ENCODE measurements at places on chromosomes 13 and 19. TPM values are rescaled to one million over a fixed set of nuclear protein-coding genes. Genes with fewer than 3 reads are reported as not detected.

ZNF575 gene
- 0.53 TPM for total RNA-seq

PLIN5 gene
- 3.2 TPM for total RNA-seq

MAP4K1 gene
- total RNA-seq, result 7.7 TPM

ZNF225 gene
- 4.7 TPM for total RNA-seq

PSG11 gene
- not detected for total RNA-seq

GRCh38 chr13:88937384-88937783, 1266.2 kb downstream of the SLITRK5 start:
- DNase-seq, result no peak

DNA sequence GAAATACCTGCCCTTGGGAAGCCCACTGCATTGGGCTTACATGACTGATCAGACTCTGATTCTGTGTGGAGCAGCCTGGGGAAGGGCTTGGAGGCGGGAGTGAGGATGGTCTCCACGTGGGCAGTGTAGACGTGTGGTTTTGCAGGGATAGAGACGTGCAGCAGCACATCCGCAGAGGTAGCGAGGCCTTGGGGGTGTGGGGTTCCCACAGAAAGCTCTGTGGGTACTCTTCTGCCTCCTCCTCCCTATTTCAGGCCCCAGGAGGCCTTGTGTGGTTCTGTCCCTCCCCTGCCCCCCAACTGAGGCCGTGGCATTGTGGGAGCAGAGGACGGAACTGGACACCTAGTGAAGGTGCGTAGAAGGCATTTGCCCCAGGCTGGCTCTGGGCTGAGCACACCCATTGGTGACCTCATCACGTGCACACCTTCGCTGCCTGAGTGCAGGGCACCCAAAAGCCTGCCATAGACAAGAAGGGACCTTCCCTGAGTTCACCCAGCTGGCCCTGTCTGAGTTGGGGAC, 28.9 kb downstream of the PPP1R37 start:
- DNase-seq, result no peak

DNA sequence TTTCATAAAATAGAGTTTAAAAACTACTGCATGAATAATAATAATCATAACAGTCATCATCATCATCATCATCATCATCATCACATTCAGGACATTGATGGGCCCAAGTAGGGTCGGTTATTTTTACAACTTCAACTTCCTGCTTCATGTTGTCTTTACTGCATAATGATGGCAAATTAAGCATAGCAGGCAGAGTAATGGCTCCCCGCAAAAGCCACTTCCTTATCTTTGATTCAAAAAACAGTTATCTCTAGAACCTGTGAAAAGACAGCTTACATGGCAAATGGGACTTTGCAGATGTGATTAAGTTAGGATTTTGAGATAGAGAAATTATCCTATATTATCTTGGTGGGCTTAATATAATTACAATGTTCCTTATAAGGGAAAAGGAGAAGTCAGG, 792.9 kb downstream of the LIG4 start:
- DNase-seq, result no peak

GRCh38 chr19:50000038-50000840, 24.9 kb downstream of the VRK3 start:
- DNase-seq, result no peak

- DNase-seq, result no peak
Observed at GRCh38 chr19:39379865-39380396, 11.0 kb downstream of the PAF1 start.

DNA sequence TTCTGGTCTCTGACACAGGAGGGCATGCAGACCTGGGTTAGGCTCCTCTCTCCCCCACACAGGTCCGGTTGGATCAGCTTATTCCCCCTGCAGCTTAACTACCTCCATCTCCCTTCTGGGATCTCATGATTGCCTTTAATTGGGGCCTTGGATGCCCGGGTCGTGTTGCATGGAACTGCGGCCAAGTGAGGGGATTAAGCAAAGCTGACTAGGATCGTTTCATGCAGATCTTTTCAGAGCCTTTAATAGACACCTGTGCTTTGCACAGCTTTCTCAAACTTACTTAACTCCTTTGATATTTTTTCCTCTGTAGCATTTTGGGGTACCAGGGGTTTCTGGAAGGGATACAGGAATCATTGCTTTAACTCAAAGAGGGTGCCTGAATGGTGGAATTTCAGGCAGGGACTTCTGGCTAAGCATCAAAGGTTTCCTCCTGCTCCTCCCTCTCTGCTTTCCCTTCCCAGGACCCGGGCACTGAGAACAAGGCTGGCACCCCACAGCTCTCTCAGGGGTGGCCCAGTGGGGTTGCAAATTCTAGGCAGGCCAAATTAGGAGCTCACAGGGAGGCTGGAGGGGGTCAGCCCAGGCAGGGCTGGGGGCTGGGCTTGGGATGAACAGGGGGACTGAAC, 477 bp downstream of the NFILZ start:
- no peak for DNase-seq

DNA sequence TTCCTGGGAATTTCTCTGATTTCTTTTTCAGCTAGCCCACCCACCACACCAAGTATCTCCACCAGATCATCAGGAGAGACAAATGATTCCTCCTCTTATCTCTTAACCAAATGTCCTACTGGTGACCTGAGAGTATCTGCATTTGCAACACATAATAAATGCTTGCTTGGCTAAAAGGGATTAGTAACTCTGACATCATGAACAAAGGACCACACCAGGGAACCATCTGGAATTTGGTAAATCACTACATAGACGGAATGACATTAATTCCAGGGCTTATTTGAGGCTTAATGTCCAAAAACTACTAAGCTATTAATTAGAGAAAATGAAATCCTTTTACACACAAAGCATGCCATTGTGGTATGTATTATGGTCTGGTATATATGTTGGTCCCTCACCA, 139.0 kb downstream of the RAP2A start:
- DNase-seq, result no peak

GRCh38 chr13:59437544-59438301, 726.0 kb downstream of the DIAPH3 start:
- DNase-seq, result no peak

GRCh38 chr13:41554180-41554579, 96.8 kb downstream of the RGCC start:
- no peak for DNase-seq

GRCh38 chr19:8148410-8149260, 757 bp downstream of the FBN3 start:
- DNase-seq, result no peak

GRCh38 chr13:96898212-96898611, 96.1 kb downstream of the OXGR1 start:
- DNase-seq, result no peak

All from Peyer's patch (tissue), 4 donors.